ENCODE measurements at places on chromosomes 6 and 20.

- DNase-seq, result no peak
These were observed 655.5 kb upstream of the FLRT3 start for GRCh38 chr20:14992961-14993360.

GRCh38 chr6:118565311-118565960, 17.3 kb downstream of the PLN start:
- DNase-seq, result no peak

DNA sequence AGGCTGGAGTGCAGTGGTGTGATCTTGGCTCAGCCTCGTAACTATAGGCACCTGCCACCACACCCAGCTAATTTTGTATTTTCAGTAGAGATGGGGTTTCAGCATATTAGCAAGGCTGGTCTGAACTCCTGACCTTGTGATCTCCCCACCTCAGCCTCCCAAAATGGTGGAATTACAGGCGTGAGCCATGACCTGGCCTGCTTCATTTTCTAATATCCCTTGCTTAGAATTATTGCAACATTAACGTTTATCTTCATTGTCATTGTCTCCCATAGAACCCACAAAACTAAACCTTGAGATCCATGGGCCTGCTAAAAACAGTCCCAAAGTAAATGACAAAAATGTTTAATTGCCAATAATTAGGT, 6.1 kb downstream of the EEF1A1 start:
- DNase-seq, result no peak

DNA sequence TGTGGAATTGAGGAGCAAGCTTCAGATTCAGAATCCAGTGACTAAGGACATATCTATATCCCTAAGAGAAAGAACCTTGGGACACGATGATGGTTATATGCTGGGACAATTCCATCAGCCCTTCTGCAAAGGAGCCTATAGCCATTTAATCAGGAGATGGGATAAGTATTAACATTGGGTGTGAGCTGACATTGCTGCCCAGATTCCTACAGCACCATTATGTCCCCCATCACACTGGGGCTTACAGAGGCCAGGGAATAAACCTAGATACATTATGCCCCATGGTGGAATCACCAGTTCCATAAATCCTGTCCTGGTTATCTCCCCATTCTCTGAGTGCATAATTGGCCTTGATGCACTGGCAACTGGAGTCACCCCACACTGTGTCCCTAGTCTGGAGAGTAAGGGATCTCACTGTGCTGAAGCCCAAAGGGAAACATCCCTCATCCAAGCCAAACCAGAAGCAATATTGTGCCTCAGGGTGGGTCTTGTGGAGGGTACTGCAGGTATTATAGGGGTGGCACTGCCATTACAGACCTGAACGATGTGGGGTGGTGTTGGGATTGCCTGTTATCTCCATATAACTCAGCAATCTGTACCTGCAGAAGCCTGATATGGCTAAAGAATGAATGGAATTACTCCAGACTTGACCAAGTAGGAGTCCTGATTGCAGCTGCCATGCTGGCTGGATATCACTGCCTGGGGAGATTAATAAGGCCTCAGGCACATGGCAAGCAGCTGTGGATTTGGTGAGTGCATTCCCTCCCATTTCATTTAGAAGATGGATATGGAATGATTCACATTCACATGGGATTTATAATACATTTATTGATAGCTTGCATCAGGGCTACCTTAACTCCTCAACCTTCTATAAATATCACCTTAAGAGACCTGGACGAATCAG, 5.0 kb downstream of the HLA-A start:
- DNase-seq, result no peak
